Erythroblast (primary cell): ENCODE measurements at places on chromosomes 3 and 15.

- DNase-seq = no peak
Observed at GRCh38 chr3:45950131-45950530, 6.9 kb downstream of the CXCR6 start.

GRCh38 chr15:41691471-41691870 lies 31.3 kb downstream of the MGA start:
- no peak for DNase-seq

DNA sequence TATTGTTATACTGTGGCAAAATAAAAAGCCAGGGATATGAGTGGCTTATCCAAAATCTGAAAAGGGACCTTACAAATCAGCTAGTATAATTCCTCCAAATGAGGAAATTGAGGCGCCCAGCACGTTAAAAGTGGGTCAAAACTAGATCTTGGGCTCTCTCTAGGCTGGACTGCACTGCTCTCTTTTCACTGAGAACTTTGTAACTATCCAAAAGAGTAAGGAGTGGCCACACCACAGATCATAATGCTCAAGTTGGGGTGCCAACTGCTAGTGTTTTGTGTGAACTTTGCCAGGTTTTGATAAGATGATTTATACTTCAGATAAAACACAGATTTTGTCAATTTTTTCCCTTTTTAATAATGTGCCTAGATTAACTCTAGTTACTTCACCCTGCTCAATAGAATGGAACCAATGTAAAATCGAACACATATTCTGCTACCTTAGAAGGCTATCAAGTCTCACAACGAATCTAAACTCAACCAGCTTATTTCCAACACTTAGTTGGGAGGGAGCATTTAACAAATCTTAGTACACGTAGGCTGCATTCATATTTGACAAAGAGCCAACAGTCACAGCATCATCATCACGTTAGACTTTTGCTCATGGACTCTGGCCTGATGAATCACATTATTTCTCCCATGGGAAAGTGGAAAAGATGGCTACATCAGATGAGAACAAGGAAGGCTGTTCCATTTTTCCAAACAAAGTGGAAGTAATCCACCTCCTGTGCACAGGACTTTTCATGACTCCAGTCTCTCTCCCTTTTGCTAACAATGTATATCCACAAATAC lies 64.4 kb downstream of the ABI3BP start:
- no peak for DNase-seq

GRCh38 chr3:160409812-160410610 lies 10.6 kb downstream of the SMC4 start:
- DNase-seq = no peak

GRCh38 chr15:59295261-59296001 lies 77.2 kb downstream of the MYO1E start:
- no peak for DNase-seq

DNA sequence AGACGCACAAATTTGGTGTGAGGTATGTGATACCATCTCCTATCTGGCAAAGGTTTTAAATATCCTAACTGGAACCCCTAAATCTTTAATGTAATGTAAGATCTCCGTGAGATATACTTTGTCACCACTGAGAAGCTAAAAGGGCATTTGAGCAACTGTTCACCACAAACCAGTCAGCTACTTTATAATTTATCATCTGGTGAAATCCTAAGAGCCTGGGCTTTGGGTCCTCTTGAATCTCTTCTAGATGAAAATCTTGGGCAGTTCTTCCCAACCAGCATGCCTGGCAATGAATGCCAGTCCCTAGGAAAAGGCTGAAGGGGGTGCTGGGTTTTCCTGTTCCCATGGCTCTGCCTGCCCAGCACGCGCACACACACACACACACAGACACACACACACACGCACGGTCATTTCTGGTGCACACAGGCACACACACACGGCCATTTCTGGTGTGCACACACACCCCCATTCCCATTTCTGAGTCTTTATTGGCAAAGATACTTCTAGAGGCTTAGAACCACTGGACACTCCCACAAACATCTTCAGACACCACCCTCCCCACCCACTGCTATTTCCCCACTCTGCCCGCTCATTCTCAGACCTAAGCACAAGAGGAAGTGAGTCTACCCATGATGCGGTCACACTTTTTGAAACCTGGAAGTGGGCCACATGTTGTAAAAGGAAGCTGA lies 72.6 kb downstream of the MYO1E start:
- DNase-seq = no peak
